ENCODE measurements at places on chromosomes 7 and 10.

- DNase-seq = no peak
Measured at GRCh38 chr10:28571265-28571664, 38.3 kb downstream of the WAC start.

DNA sequence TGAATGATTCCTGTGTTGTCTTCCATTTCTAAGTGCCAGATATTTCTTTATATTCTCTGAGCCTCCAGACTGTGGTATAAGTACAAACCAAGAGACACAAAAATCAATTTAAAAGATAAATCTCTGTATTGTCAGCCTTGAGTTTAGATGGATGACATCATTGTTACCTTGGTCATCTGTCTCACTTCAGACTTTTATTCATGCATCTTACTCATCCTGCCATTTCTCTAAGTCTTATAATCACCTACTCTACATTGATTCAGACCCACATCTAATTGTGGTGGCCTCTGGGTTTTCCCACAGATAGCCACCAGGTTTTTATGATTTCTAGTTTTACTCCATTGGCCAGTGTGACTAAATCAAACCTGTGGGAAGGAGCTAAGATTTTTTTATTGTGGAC is 26.8 kb upstream of the HDAC9 start:
- DNase-seq = no peak

DNA sequence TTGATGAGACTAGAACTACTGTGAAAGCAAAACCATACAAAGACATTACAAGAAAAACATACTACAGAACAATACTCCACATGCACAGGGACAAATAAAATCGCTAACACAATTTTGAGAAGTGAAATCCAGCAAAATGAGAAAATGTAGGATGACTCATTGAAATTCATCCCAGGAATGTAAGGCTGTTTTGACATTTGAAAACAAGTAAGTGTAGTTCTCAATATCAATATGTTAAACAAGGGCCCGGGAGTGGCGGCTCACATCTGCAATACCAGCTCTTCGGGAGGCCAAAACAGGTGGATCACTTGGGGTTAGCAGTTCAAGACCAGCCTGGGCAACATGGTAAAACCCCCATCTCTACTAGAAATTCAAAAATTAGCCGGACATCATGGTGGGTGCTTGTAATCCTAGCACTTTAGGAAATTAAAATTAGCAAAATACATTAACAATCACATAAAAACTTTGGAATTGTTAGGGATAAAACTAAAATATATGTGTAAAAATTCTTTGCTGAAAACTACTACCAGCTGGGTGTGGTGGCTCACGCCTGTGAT is 113.7 kb upstream of the ADARB2 start:
- no peak for DNase-seq

- DNase-seq = no peak
Measured at GRCh38 chr10:21895932-21896331, 107.6 kb downstream of the DNAJC1 start.

GRCh38 chr10:79385804-79386531 is 38.7 kb downstream of the PPIF start:
- no peak for DNase-seq

DNA sequence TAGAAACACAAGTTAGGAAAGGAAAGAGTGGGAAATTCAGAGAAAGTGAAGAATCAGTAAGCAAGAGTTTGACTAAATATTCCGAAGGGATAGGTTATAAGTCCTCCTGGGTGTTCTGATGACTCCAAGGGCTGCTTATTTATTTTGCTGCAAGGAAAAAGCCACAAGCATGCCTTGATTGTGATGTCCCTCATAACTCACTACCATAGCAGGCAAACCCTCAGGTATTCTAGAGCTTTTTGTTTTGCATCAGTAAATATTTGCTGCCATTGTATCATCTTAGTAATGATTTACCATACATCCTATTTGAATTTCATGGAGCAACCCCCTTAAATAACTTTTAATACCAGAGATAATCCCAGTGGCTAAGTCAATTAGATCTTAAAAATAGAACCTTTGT is 688.1 kb downstream of the SUGCT start:
- no peak for DNase-seq

GRCh38 chr10:38038107-38038931 is 27.8 kb downstream of the ZNF33A start:
- DNase-seq = no peak
